ENCODE measurements at places on chromosomes 5 and 9.

- DNase-seq: no peak
These were observed 4.8 kb downstream of the ALDH1A1 start for GRCh38 chr9:72947984-72948465.

DNA sequence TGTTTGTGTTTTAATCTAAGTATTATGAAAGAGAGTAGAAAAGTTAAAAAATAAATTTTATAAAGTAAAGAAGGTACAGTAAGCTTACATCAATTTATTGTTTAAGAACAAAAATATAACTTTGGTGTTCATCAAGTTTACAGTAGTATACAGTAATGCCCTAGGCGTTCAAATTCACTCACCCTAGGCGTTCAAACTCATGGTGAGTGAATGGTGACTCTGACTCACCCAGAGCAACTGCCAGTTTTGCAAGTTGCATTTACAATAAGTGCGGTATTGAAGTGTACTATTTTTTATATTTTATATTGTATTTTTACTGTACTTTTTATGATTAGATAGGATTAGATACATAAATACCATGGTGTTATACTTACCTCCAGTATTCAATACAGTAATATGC lies 421.3 kb downstream of the CDH12 start:
- no peak for DNase-seq

DNA sequence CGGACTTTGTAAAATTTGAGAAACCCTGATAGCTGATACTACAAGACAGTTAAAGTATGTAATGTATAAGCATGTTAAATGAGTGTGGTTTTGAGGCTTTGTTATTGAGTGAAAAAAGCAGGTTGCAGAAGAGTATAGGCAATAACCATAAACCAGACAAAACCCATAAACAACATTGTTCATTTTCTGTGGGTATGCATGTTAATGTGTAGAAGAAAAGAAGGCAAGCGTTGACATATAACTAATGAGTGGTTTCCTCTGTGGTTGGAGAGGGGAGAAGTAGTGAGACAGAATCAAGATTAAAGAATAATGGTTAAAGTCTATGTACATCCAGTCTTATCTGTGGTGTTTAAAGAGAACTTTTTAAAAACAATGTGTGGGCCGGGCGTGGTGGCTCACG lies 26.2 kb downstream of the RAD23B start:
- DNase-seq: no peak

DNA sequence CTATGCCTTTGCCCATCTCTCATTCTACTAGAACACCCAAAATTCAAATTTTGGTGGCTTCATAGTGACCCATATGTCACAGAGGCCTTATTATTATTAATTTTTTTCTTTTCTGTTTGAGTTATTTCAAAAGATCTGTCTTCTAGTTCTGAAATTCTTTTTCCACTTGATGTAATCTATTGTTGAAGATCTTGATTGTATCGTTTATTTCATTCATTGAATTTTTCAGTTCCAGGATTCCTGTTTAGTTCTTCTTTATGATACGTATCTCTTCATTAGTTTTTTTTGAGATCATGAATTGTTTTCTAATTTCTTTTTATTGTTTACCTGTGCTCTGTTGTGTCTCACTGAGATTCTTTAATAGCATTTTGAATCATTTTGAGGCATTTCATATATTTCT lies 24.6 kb upstream of the APBA1 start:
- no peak for DNase-seq

DNA sequence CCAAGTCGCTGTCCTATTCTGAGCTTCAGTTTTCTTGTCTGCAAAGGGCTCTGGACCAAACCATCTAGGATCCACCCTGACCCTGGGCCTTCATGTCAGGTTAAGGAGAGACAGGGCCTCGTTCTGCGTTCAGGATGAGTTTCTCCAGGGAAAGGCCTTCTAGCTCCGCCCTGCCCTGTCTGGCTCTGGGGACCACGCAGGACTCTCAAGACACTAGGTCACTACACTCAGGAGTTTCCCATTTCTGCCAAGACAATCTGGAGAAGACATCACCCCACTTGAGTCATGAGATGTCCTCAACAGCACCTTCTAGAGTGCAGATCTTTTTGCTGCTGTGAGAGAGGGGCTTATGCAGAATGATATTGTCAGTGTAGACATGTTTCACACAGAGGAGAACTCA lies 53.2 kb upstream of the KCNMB1 start:
- DNase-seq: no peak

GRCh38 chr5:125180231-125180829 lies 433.9 kb upstream of the ZNF608 start:
- no peak for DNase-seq

DNA sequence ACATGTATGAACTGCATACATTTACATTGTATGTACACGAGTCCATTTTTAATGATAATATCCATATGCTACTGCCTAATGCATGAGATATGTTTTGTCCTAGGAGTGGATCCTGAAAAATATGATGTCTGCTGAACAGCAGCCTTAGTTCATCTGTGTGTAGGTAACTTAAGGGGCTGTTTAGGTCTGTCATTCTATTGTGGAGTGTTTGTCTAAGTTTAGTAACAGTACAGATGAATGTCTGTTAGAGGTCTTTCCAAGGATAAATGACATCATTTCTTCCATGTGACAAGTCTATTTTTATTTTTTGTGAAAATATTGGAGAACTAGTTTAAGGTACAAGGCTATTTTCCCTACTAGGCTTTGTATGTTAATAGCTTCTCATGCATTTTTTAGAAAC lies 22.6 kb upstream of the CCDC112 start:
- no peak for DNase-seq

DNA sequence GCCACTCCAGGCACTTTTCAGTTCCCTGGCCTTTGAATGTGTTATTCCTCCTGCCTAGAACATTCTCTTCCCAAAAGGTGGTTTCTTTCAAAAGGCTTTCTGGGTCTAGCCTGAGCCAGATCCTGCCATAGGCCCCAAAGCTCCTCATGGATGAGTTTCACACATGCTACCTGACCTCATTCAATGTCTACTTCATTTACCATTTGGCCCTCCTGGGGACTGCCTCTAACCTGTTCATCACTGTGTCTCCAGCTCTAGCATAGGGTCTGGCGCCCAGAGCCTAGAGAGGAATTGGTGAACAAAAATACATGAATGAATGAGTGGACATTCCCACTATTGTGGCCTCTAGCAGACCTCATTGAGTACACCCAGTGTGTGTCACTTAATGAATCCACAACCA lies 5.4 kb upstream of the P4HA2 start:
- no peak for DNase-seq

DNA sequence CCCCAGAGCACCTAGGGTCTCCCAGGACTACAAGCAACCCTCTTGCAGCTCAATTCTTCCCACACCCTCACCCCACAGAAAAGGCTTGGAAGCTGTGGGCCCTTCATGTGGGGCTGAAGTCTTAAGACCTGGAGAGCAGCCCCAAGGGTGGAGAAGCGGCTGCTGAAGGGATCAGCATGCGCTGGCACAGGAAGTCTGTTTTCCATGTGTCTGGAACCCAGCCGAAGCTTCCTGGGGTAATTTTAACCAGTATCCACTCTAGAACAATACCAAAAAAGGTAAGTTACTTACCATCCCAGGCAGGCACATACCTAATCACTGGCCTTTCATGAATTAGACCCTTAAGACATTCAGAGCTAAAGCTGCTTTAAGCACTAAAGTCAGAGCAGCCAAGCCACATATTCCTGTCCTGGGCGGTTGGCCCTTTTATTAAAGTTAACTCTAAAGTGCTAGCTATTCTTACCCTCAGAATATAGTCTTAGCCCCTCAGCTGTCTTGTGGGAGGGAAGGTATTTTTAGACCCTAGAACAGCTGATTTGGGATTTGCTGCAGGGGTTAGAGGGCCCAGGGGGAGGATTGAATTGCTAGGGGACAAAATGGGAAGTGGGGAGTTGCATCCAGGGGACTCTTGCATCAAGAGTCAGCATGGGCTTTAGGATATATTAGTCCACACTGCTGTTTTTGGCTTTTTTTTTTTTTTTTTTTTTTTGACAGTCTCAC lies 6.9 kb downstream of the IL17B start:
- DNase-seq: no peak

- DNase-seq: no peak
These were observed 162.9 kb downstream of the TSSK1B start for GRCh38 chr5:113271745-113272454.

DNA sequence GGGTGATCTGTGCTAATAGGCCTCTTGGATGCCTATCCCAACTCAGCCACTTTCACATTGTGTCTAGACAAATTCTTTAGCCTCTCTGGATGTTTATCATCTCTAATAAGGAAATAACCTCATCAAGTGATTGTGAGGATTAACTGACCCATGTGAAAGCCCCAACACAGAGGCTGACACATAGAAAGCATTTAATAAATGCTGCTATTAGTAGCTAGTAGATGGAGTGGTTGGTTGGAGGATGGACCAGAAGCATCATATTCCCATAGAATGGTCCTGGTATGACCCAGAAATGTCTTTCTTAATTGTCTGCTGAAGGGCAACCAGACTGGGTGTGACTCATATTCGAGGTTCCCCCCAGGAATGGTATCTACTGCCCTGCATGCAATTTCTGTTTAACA lies 124.4 kb downstream of the PIK3R1 start:
- DNase-seq: no peak

- no peak for DNase-seq
These were observed 12.5 kb downstream of the NKX2-5 start for GRCh38 chr5:173222466-173222865.

DNA sequence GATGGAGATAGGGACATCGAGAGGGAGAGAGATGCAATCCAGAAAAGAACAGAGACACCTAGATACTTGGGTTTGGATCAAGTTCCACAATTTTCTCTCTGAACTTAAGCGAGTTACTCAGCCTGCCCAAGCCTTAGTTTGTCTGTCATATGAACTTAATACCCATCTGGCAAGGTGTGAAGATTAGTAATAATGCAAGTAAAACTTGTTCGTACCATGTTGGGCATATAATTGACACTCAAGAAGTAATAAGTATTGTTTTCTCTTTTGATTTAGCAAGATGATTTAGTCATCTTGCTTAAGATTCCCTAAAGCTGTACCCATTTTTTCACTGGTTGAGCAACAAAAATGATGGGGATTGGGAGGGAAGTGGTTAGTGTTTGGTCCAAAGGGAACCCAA lies 7.5 kb downstream of the RABGAP1 start:
- no peak for DNase-seq

DNA sequence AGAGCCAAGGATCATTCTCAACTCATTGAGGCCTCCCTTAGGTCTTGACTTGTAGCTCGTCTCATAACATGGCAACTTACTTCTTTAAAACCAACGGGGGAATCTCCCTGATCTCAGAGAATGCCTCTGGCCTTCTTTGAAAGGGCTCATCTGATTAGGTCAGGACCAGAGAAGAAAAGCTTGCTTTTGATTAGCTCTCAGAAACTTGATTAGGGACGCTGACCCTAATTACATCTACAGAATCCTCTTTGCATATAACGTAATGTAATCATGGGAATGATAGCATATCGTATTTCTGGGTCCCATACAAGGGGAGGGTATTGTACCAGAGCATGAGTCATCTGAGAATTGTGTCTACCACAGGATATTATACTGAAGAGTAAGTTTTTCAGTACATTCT lies 125.1 kb upstream of the SH3GL2 start:
- DNase-seq: no peak

DNA sequence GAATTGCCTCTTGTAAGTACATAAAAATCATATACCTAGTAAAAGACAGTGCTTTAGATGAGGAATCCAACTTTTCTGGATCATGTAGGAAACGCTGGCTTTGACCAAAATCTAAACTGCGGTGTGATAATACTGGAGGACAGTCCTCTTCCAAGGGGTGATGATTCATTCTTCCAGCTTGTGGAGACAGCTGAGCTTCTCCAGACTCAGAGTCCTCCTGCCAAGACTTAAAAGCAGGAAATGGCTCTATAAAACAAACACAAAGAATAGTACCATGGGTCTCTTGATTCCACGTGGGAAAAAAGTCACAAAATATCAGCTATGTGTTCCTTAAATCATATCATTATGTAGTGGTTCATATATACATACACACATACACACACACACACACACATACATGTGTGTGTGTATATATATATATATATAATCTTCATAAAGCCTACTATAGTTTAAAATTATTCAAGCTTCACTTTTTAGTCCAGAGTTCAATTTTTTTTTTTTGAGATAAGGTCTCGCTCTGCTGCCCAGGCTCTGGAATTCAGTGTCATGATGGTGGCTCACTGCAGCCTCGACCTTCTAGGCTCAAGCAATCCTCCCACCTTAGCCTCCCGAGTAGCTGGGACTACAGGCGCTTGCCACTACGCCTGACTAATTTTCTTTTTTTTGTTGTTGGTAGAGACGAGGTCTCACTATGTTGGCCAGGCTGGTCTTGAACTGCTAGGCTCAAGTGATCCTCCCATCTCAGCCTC lies 65.0 kb downstream of the PKD2L2 start:
- no peak for DNase-seq

DNA sequence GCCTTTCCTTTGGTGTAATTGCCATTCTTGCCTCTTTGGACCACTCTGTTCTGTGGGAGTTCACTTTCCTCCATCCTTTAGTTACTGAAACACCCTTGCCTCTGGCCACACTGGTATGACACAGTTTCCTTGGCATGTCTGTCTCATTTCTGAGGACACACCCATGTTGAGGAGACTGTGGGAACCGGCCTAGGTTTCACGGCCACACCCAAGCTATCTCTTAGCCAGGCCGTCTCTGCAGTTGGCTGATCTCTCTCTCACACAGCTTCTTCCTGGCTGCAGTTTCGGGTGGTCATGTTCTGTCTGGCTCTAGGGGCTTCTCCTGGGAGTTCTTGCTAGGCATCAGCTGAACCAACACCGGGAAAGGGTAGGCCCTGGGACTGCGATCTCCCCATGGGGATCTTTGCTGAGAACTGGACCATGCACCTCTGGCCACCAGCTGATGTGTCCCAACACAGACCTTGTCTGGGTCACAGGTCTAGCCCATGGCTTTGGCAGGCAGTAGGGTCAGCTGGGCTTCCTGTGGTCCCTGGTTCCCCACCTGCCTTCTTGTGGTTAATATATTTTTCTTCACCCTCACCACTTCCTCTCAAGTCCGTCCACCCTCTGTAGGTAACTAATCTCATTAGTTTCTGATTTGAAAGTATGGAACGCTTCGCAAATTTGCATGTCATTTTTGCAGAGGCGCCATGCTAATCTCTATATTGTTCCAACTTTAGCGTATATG lies 24.9 kb downstream of the ARHGEF37 start:
- no peak for DNase-seq

- no peak for DNase-seq
These were observed 84.1 kb downstream of the FEM1C start for GRCh38 chr5:115460472-115460871.

DNA sequence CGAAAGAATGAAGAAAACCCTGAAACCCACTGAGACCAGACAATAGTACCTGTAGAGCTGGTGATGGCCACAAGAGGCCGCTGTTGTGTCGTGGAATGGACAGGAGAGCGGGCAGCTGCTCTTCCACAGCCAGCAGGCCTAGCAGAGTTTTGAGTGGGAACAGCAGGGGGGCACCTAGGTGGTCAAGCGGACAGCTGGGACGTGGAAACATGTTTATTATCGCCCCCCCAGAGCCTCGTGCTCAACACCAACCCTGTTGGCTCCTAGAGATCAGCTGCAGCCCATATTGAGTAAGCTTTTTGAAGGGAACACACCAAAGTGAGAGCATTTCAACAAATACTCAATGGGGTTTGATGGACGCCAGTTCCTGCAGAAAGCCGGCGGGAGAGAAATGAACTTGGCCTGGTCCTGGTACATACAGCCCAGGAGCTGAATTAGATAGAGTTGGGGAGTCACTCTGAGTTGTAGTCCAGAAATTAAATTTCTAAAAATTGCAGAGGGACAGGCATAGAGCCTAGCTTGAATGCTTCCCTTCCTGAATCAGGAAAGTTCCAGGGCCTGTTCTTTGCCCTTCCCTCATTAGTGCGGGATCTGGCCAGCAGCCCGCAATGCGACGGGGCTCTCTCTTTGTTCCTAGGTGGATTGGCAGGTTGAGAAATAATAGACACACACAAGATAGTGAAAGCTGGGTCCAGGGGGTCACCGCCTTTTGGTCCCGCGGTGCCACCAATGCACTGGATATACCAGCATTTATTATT lies 33.8 kb downstream of the MFAP3 start:
- peak; percentile 72 for DNase-seq

All from activated T-cell treated with anti-CD3 and anti-CD28 coated beads for 24 hours (primary cell).